Anterior cingulate cortex (tissue), 58 donors: ENCODE measurements at places on chromosomes 6 and 20.

GRCh38 chr6:12450467-12450866, 160.3 kb downstream of the EDN1 start:
- DNase-seq: no peak

DNA sequence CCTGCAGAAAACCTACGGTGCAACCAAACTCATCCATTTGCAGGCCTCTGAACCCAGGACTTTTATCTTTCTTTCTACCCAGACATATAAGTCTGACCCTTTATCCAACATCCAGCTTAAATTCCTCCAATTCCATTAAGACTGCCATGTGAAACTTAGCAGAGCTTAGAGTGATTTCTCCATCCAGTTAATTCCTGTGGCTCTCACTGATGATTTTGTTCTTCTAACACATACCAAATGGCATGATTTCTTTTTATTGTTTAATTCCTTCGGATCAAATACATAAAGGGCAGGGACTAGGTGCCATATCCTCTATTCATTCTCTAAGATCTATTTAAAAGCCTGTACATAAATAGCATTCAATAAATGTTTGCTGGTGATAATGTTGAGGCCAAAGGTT, 92.9 kb downstream of the TASP1 start:
- DNase-seq: no peak

DNA sequence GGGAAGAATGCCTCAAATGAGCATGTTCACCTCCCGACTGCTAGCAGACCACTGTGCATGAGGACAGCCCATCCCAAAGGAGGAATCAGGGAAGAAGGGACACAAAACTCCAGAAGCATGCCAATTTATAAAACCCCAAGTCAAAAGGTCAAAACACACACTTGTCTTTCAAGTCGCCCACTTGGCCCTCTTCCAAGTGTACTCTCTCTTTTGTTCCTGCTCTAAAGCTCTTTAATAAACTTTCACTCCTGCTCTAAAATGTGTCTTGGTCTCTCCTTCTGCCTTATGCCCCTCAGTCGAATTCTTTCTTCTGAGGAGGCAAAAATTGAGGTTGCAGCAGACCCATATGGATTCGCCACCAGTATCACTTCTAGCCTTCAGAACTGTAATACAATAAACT, 33.9 kb upstream of the TPBG start:
- no peak for DNase-seq

DNA sequence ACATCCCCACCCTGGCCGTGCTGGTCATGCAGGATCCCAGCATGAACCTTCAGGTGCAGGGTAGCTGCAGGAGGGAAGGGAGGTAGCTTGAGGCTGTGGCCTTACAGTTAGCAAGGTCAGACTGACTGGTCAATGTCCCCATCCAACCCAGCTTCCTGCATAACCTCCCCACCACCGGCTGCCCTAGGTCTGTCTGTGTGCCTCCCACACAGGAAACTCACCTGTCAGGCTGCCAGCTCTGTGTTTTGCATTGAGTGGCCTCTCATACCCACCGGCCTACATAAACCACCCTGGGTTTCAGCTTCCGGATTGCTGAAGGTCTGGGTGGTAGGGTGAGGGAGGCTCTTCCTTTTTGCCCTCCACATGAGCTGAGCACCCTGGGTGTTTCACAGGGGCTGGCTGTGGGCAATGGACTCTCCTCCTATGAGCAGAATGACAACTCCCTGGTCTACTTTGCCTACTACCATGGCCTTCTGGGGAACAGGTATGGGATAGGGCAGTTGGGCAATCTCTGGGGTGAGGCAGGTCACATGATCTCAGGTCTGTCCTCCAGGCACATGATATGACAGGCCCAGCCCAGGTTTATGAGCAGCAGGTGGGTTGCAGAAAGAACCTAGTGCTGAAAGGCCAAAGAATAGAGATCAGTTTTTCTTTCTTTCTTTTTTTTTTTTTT, 1.8 kb downstream of the CTSA start:
- no peak for DNase-seq

GRCh38 chr20:45038745-45039474, 62.0 kb downstream of the KCNS1 start:
- no peak for DNase-seq
